Tibial nerve (tissue), 4 donors: ENCODE measurements at places on chromosomes 6 and 20. TPM values are rescaled to one million over a fixed set of nuclear protein-coding genes. Genes with fewer than 3 reads are reported as not detected.

DNA sequence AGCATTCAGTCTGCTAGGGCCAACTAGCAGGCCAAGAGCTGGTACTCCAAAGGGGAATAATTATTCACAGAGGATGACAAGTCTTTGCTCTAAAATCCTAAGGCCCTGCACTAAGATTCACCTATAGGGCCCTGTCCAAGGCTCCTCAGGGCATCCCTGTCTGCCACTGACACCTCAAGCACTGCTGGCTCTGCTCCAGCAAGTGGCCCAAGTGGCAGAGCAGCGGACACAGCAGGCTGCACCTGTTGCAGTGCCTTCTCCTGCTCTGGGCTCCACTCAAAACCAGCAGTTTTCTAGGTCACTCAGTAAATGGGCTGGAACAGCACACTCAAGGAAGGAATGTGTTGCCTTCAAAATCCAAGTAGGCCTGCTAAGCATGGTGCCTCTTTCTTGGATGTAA, 36.4 kb upstream of the SMOC2 start:
- no peak for DNase-seq
- H3K36me3 ChIP-seq: no peaks in the 10 kb centered on the region
- H3K4me3 ChIP-seq: no peak overlapping the region
- no peak overlapping the region for H3K27ac ChIP-seq
- no peaks in the 10 kb centered on the region for H3K27me3 ChIP-seq
- no peaks in the 10 kb centered on the region for H3K4me1 ChIP-seq

DNA sequence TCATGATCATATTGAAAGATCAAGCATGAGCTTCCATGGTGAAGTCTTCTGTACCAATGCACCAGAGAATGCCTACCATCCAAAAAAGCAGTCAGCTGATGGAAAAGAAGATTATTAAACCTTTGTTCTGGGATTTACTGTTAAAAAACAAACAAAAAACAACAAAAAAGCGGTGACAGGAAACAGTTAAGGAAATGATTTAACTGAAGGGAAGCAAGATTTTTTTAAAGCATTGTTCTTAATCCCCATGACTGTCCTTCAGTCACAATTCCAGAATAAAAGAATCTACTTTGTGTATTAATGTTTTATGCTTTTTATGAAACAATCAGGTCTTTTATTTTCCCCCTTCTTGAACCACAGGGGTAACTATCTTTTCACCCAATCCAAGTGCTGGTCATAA, 23.9 kb downstream of the FAM162B start:
- no peaks in the 10 kb centered on the region for H3K27me3 ChIP-seq
- no peaks in the 10 kb centered on the region for H3K36me3 ChIP-seq
- H3K4me1 ChIP-seq: no peaks in the 10 kb centered on the region
- H3K27ac ChIP-seq: no peak overlapping the region
- no peak for DNase-seq

GRCh38 chr6:150301846-150302519, 66.8 kb upstream of the IYD start:
- no peaks in the 10 kb centered on the region for H3K27me3 ChIP-seq
- no peaks in the 10 kb centered on the region for H3K4me1 ChIP-seq
- H3K27ac ChIP-seq: no peak overlapping the region
- H3K4me3 ChIP-seq: no peak overlapping the region

GRCh38 chr6:3236005-3236404, 8.6 kb upstream of the TUBB2B start:
- H3K36me3 ChIP-seq: no peaks in the 10 kb centered on the region
- H3K4me1 ChIP-seq: no peaks in the 10 kb centered on the region
- no peak for DNase-seq
- H3K4me3 ChIP-seq: no peak overlapping the region

DNA sequence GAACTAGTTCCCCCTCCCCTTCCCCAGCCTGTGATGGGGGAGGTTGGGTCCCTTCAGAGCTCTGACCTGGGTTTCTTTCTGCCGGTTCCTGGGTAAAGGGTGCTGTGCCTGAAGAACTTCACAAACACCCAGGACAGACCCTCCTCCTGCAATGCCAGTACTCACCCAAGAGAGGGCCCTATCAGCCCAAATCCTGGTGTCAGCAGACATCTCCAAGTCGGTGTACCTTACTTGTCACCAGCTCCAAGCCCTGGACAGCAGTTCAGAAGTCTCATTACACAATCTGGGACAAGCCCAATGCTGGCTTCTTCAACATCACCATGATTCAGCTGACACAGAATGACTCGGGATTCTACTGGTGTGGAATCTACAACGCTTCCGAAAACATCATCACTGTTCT, 467 bp downstream of the TREML4 start:
- no peaks in the 10 kb centered on the region for H3K4me1 ChIP-seq
- H3K36me3 ChIP-seq: no peaks in the 10 kb centered on the region
- no peak overlapping the region for H3K27ac ChIP-seq

- H3K27ac ChIP-seq: no peak overlapping the region
- H3K4me3 ChIP-seq: no peak overlapping the region
- H3K4me1 ChIP-seq: no peaks in the 10 kb centered on the region
- H3K36me3 ChIP-seq: no peaks in the 10 kb centered on the region
- DNase-seq: no peak
These were observed 33.4 kb downstream of the IL20RA start for GRCh38 chr6:137011406-137011805.

- no peak for DNase-seq
- peaks cover 5% of the 10 kb centered on the region for H3K4me1 ChIP-seq
- no peaks in the 10 kb centered on the region for H3K27me3 ChIP-seq
- no peak overlapping the region for H3K27ac ChIP-seq
- H3K36me3 ChIP-seq: no peaks in the 10 kb centered on the region
These were observed 44.0 kb upstream of the RNGTT start for GRCh38 chr6:89007209-89008000.

The MYB gene
- total RNA-seq: 0.63 TPM

The HTR1B gene
- total RNA-seq: 0.42 TPM

The LBP gene
- 2.2 TPM for total RNA-seq

The PARD6B gene
- total RNA-seq: 2.4 TPM

The ISM1 gene
- 47.3 TPM for total RNA-seq

The CAGE1 gene
- total RNA-seq: not detected

The PROKR2 gene
- total RNA-seq: not detected

The CYP21A2 gene
- 5.2 TPM for total RNA-seq

The CYP39A1 gene
- 3.3 TPM for total RNA-seq

The ZNF165 gene
- 0.44 TPM for total RNA-seq

The C6orf52 gene
- total RNA-seq: not detected

The LYRM4 gene
- 29.9 TPM for total RNA-seq
